HCT116 (cell line): ENCODE measurements at places on chromosomes 6 and 20.

DNA sequence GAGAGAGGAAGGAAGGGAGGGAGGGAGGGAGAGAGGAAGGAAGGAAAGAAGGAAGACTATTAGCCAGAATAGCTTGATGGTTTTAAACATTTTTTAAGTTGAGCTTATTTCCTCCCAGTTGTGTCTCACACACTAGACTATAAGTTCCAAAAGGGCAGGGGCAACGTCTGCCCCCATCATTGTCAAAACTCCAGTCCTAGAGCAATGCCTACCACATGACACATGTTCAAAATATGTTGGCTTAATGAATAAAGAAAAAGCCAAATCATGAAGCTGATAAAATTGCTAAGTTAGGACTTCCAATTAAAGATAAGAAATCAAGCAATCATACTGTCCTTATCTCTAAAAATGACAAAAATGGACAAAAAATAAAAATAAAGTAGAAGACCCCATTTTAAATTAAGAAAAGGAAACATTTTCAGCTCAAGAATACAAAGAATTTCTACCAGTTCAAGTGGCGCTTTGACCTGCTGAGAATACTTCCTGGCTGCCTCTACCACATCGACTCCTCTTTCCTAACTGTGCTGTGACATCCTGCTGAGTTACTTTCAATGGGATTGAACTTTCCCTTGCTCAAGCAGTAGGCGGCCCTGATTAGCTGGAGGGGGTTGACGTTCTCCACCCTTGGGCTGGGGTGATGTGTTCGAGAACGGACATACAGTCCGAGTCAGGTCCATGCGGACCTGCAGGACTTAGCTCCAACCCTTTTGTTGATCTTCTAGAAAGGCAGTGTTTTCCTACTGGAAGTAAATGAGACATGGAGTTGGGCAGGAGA, 283.9 kb upstream of the FOXQ1 start:
- DNase-seq, result no peak

DNA sequence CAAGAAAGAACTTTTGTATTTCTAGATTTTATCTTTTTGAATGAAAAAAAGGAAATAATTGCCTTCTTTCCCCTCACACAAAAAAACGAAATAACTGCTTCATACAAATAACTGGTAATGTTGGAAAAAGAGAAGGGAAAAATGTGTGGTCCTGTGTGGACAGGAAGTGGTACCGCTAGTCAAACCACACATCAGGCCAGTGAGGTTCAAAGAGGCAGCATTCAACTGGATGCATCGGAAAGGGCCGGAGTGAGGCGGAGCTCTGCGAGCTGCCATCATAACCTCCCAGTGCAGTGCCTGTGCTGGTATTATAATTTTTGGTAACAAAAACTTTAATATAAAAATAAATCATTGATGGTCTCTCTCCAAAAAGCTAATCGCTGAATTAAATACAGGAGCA, 111.2 kb downstream of the IRF4 start:
- DNase-seq, result no peak

- DNase-seq, result no peak
Observed at GRCh38 chr20:51529758-51530157, 12.8 kb downstream of the NFATC2 start.

GRCh38 chr6:36028877-36029324, 1.3 kb downstream of the MAPK14 start:
- DNase-seq, result no peak

DNA sequence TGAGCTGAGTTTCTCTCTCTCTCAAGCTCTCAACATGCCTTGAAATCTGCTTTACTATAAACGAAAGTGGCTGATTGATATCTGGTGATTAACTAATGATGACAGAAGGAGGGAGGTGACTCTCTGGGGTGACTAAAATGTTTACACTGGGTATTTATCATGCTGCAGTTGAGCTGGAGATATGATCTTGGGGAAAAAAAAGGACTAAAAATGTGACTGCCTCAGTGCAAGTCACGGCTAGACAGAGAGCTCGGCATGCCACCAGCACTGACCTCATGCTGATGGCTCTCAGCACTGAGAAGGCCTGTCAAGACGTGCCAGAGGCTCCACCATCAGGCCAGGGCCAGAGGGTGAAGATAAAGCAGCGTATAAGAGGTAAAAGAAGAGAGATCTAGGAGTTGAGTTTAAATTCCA, 103.1 kb upstream of the SPACA1 start:
- no peak for DNase-seq

DNA sequence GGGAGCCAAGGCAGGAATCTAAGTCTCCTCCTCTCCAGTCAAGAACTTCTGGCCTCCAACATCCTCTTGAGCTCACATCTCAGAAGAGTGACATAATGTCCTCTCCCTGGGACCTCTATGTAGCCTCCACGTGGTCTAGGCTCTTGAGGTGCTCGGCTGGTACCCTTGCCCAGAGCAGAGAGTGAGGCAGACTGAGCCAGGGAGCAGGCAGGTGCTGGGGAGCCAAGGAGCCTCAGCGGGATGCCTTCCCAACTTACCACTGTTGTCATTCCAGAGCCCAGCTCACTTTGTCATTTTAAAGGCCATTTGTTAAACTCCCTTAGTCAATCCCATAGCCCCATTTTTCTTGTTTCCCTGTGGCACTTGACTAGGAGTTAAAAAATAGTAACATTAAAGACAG, 52.1 kb upstream of the DUSP22 start:
- no peak for DNase-seq

- no peak for DNase-seq
Observed at GRCh38 chr20:31496761-31497295, 17.4 kb upstream of the HM13 start.

GRCh38 chr6:140414966-140415620, 1040.6 kb upstream of the CITED2 start:
- DNase-seq, result no peak

DNA sequence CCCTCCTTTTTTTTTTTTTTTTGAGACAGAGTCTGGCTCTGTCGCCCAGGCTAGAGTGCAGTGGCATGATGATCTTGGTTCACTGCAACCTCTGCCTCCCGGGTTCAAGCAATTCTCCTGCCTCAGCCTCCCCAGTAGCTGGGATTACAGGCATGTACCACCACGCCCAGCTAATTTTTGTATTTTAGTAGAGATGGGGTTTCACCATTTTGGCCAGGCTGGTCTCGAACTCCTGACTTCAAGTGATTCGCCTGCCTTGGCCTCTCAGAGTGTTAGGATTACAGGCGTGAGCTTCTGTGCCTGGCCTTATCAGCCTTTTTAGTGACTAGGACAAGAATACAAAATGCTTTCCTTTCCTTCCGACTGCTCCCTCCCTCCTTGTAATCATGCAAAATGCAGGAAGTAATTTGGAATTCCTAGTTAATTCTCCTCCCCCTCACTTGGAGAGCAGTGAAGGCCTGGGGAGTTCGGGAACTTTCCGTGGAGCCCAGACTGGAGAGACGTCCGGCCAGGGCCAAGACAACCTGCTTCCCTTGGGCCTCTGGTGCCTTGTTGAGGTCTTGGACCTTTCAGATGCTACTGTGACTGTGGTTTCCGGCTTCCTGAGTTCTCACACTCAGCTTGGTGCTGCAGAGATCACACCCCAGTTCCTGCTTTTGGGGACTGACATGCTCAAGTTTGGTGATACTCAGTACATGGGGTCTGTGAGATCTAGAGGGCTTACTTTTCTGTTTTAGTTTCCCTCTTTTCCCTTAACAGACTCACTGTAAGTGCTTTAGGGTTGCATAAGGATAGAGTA, 3.9 kb upstream of the PHF20 start:
- no peak for DNase-seq

DNA sequence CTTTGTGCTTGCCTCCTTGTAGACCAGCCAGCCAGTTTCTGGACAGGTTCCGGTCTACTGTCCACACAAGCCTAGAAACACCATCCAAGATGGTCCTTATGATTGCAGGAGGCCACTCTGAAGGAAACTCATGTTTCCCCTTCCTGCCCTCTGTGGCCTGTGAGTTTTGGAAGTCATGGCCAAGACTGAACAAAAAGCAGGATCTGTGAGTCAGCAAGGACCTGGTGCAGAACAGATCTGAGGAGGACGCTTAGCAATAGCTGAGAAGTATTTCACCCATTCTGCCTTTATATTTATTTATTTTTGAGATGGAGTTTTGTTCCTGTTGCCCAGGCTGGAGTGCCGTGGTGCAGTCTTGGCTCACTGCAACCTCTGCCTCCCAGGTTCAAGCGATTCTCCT, 134.6 kb upstream of the EEF1E1 start:
- DNase-seq, result no peak

DNA sequence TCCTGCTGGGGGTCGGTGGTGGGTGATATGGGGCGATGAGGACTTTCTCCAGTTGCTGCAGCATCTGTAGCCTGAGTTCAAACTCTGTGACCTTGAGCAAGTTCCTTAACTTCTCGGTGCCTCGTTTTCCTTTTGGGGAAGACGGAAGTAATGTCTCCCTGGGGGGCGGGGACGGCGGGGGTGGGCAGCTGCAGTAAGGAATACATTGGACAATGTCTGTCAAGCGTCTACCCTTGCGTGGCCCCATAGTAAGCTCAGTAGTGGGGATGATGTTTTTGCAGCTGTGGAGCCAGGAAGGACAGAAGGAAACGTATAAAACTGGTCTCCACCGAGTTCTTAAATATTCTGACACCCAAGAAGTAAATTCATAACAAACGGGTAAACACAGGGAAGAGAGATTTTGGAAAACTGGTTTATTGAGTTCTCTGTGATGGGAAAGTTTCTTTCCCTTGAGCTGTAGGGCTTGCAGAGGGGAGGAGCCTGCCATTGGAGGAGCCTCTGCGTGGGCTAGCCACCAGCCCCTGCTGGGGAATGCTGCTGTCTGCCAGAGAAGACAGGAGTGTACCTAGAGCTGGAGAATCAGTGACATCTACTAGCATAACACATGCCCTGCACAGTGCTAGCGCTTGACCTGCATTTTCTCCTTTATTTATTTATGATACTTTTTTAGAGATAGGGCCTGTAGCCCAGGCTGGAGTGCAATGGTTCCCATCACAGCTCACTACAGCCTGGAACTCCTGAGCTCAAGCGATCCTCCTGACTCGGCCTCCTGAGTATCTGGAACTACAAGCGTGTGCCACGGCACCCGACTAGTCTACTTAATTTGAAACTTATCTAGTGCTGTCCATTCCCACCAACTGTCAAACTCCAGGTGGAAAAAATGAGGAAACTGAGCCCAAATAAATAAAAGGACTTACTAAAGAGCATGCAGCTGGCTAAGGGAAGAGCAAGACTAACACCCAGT, 1.2 kb upstream of the ACSS1 start:
- no peak for DNase-seq

- DNase-seq, result no peak
Observed at GRCh38 chr20:50475681-50476292, 34.4 kb upstream of the PTPN1 start.

DNA sequence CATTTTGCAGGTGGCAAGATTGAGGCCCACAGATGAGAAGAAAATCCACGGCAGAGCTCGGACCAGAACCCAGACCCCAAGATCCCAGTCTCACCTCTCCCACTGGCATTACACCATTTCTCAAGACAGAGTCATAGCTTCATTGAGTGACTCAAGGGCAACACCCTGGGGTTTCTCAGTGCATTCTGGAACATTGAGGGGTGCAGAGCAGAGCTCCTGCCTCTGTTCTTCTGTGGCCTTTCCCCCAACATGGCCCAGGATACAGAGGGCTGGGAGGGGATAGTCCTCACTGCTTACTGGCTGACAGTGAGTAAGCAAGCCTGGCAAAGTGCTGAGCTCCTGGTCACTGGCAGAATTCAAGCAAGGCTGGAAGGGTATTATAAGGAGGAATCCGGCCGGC, 74.0 kb downstream of the MDGA1 start:
- no peak for DNase-seq

DNA sequence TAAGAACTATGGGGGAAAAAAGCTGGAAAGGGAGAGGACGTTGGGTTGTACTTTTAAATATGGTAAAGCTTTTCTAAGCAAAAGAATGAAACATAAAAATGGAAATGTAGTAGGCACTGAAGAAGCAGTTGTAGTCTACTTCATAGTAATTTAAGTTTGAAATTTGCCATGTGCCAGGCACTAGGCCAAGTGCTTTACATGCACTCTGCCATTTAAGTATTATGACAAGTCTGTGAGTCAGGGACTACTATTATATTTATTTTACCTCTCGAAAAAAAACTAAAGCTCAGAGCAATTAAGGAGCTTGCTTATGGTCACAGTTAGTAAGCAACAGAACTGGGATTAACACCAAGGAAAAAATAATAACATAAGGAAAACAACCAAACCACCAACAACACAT, 257.8 kb downstream of the GMDS start:
- no peak for DNase-seq

DNA sequence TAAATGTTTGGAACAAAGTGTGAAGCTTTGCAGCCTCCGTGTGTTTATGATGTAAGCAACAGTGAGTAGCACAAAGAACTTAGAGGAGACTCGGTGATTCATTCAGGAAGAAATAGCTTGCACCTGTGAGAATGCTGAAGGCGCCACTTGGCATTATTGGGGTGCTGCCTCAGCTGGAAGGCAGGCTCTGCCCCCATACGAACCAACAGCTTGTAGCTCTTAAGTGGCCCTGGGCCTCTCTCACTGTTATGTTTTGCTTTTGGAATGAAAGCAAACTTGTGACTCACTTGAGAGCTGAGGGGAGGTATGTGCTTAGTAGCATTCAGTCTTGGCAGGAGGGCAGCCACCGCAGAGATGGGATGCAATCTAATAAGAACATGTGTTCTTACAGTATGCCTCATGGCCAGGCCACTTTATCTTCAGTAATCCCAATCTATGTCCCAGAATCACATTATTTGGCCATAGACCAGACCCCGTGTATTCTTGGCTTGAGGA, 310.7 kb downstream of the EYA4 start:
- no peak for DNase-seq

DNA sequence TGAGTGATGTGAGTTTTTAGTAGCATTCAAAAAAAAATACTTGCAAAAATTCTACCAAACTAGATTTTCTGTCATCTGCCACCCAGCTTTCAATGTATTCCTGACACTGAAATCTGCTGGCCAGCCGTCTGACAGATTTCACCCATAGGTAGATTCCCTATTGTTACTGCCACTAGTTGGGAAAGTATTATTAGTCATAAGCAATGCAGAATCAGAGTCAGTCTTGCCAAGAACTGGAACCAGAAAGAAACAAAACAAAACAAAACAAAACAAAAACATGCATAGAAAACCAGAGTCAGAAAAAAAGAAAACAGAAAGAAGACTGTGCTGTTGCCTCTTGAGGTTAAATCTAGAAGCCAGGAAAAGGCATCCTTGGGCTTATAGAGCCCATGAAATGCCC, 293.1 kb upstream of the KCNQ5 start:
- no peak for DNase-seq

- peak; percentile 58 for DNase-seq
Observed at GRCh38 chr6:38057994-38058393, 238.5 kb downstream of the ZFAND3 start.

GRCh38 chr20:11745145-11745544, 172.5 kb upstream of the BTBD3 start:
- DNase-seq, result no peak
